ENCODE measurements at places on chromosomes 7 and 10.

GRCh38 chr7:71408271-71408670 is 276.3 kb downstream of the GALNT17 start:
- peak; percentile 78 for DNase-seq

DNA sequence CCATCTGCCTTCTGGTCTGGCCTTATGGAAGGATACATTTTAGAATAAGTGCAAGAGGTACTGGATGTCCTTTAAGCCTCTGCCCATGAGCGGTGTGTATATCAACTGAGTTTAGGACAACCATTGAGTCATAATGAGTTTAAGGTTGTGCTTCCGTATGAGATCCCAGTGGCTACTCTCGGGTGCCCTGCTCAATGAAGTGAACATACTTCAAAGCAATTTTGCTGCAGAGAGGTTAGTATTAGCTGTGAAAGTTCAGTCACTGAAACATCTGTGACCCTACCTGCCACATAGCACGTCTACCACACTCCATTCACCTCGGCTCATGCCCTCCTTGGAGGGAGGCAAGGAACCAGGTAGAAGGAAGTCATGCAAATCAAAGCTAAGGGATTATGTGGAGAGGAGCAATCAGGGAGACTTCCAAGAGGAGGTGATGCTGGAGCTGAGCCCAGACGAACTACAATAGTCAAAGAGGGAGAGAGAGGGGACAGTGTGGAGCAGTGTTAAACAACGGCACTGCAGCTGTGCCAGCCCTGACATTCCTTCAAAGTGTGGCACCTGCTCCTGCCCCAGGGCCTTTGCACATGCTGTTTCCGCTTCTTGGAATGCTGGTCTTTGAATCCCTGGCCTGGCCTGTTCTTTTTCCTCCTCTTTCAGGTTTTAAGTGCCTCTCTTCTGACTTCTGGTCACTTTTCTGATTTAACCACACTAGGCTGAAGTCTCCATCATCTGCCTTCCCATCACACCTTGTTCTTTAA is 25.4 kb downstream of the BTBD16 start:
- DNase-seq: no peak

GRCh38 chr7:123070702-123071286 is 75.3 kb upstream of the TAS2R16 start:
- DNase-seq: no peak

DNA sequence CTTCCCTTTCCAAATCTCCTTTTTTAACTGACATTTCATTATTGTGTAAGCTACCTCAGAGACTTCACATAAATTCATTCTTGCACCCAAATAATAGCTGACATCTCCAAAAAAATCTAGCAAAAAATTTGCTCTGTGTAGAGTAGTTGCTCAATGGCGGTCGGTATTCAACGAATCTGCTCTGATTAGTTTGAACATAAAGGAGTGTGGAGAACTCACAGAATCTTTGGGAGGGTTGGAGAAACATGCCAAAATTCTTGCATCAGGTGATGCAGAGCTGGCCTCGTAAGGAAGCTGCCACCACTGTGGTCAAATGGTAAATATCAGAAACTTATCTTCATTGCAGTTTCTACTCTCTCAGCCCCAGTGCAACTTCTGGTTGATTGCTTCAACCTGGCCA is 201.2 kb upstream of the MDFIC start:
- no peak for DNase-seq

GRCh38 chr7:91685544-91685943 is 195.0 kb downstream of the MTERF1 start:
- DNase-seq: no peak

GRCh38 chr7:87231711-87232110 is 12.2 kb upstream of the TMEM243 start:
- DNase-seq: peak; percentile 80
